ENCODE measurements at places on chromosomes 2 and 18. TPM values are rescaled to one million over a fixed set of nuclear protein-coding genes. Genes with fewer than 3 reads are reported as not detected.

- no peak for DNase-seq
These were observed 646.3 kb upstream of the LRATD1 start for GRCh38 chr2:13986119-13986720.

DNA sequence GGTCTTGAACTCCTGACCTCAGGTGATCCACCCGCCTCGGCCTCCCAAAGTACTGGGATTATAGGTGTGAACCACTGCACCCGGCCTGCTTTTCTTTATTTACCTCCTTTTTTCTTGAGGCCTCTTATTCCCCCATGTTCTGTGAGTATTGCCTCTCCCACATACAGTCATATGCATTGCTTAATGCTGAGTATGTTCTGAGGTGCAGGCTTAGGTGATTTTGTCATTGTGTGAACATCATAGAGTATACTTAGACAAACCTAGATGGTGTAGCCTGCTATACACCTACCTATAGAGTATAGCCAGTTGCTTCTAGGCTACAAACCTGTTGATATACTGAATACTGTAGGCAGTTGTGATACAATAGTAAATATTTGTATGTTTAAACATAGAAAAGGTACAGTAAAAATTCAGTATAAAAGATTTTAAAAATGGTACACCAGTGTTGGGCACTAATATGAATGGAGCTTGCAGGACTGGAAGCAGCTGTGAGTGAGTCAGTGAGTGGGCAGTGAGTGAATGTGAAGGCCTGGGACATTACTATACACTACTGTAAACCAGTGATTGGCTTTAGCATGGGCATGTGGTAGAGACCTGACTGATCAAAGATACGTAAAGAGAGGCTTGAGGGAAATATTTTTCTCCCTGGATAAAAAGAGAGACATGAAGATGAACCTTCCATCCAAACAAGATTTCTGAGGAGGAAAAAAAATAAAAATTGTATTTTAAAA lies 17.6 kb downstream of the SLC39A10 start:
- DNase-seq = no peak

GALR1 gene
- total RNA-seq = not detected

CYS1 gene
- total RNA-seq = 12.2 TPM

DNA sequence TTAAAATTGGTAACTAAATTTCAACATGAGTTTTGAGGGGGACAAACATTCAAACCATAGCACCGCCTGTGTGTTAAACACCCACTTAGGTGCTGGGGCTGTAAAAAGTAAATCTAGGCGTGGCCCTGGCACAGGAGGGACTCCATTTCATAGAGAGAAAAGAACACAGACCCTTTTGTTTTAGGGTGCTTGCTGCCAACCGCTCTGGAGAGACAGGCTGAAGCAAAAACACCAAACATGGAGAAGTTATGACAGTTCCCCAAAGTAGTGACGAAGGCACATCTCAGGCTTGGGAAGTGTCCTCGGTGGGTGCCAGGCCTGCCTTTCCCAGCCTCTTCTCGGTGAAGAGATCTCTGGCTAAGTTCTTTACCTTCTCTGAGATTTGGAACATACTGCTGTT lies 5.1 kb downstream of the ACTG2 start:
- no peak for DNase-seq

DNA sequence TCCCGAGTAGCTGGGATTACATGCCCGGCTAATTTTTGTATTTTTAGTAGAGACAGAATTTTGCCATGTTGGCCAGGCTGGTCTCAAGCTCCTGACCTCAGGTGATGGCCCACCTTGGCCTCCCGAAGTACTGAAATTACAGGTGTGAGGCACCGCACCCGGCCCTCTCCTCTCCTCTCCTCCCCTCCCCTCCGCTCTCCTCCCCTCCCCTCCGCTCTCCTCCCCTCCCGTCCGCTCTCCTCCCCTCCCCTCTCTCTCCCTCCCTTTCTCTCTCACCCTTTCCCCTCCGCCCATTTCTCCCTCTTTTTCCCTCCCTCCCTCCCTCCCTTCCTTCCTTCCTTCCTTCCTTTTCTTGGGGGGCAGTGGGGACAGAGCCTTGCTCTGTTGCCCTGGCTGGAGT lies 28.4 kb downstream of the CD8B start:
- DNase-seq = no peak

RIT2 gene
- not detected for total RNA-seq

All from kidney epithelial cell (primary cell).